ENCODE measurements at places on chromosomes 7 and 10.

GRCh38 chr7:132255898-132256297 lies 320.4 kb downstream of the PLXNA4 start:
- DNase-seq, result no peak

DNA sequence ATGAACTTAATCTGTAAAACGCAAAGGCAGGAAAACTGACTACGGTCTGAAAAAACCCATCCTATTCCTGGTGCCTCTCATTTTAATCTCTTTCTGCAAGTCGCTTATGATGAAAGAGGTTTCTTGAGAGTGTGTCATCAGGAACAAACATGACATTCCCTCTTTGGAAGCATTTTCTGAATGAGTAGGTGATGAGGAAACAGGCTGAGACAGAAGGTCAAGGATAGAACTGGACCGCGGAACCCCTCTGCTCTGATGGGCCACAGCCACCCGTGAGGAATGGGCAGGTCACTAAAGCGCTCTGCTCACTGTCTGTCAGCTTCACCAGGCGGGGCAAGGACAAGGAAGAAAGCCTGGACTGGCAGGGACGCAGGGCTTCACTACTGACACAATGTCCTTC lies 28.6 kb downstream of the BEND7 start:
- no peak for DNase-seq

DNA sequence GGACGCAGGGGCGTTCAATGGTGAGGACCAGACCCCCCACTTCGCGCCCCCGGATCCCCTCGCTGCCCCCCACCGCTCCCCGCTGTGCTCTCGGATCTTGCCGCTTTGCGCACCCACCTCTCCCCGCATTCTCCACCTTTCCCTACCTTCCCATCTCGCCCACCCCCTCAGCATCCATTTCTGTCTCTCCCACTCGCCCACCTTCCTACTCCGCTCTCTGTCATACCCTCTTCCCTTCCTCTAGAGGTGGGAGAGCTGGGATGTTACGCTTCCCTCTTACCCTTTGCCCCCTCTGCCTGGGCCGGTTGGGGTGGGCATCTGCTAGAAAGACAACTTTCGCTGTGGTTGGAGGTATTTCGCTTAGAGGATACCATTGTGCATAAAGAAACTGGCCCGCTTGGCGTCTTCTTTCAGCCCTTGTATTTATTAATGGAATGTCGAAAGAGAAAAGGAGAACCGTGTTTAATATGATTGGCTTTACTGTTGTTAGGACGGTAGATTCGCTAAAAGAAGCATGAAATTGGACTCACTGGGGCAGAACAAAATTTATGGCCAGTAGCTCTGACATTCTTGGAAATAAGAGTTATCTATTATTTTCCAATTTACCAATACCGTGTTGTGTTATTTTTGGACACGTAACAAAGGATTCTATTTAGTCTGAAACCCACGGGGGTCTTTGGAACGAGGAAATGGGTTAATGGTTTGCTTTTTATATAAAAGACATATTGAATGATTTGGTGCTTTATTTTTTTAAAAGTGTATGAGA lies 873 bp downstream of the PRKAR2B start:
- DNase-seq, result no peak

- no peak for DNase-seq
Measured at GRCh38 chr10:123150271-123150985, 2.5 kb downstream of the HMX2 start.
